ENCODE measurements at places on chromosomes 4 and X.

- DNase-seq: no peak
Measured at GRCh38 chr4:1974840-1975239, 33.9 kb downstream of the NELFA start.

DNA sequence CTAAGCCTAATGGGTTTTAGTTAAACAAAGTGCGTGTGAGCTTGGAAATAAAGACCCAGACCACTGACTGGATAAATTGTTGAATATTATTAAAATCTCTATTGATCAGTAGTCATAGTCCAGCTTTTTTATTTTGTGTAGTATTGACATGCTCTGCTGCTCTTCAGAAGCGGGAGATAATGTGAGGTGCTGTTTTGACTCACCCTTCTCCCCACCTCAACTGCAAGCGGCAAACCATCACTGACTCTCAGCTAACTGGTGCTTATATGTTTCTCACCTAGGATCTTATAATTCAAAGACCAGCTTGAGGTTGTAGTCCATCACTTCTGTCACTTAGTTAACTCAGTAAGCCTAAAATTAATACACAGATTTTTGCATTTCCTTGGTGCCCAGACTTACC lies 72.2 kb downstream of the COMMD8 start:
- DNase-seq: no peak

DNA sequence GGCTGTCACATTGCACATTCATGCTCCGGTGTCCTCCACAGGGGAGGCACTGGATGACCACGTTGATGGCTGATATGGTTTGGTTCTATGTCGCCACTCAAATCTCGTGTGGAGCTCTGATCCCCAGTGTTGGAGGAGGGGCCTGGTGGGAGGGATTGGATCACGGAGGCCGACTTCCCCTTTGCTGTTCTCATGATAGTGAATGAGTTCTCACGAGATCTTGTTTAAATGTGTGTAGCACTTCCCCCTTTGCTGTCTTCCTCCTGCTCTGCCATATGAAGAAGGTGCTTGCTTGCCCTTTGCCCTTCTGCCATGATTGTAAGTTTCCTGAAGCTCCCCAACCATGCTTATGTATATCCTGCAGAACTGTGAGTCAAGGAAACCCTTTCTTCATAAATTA lies 22.3 kb upstream of the NAT8L start:
- no peak for DNase-seq

- no peak for DNase-seq
Measured at GRCh38 chr4:48664938-48665337, 115.1 kb downstream of the FRYL start.

DNA sequence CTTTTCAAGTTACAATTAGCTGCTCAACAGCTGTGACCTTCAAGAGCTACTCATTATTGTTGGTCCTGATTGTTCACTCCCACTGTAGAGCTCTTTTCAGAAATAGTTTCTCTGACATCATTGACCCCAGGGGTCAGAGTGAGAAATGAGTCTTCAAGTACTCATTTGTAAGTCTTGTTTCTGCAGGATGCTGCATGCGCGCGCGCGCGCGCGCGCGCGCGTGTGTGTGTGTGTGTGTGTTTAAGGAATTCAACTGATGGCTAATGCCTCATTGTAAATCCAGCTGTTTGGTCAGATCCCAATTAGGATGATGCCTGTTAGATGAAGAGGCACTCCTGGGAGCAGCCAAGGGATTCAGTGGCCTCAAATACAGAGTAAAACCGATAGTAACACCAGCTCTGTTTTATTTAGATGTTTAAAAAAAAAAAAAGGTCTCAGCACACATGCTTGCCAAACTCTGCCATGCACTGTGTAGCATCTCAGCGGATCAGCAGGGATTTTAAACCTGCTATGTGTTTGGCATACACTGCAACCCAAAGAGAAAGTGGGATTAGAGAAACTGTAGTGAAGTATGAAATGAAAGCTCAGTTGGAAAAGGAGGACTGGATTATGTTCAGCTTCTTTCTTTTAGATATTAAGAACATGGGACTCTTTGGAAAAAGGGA lies 332.3 kb downstream of the ADGRL3 start:
- no peak for DNase-seq

DNA sequence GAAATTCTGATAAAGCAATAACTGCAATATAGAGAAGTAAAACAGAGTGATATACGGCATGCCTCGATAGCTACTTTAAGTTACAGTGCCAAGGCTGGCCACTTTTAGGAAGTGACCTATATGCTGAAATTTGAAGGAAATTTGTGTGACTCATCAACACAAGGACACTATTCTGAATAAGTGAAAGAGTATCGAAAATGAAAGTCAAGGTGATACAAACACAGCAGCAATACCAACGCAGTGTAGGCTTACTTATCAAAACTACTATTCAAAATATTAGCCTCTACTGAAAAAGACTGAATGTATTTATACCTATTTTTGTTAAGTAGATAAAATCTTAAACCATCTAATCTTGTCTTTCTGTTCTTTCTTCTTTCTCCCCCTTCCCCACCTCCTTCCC lies 459.9 kb upstream of the GNPDA2 start:
- DNase-seq: no peak

GRCh38 chr4:173374588-173374987 lies 3.8 kb downstream of the SAP30 start:
- DNase-seq: no peak

DNA sequence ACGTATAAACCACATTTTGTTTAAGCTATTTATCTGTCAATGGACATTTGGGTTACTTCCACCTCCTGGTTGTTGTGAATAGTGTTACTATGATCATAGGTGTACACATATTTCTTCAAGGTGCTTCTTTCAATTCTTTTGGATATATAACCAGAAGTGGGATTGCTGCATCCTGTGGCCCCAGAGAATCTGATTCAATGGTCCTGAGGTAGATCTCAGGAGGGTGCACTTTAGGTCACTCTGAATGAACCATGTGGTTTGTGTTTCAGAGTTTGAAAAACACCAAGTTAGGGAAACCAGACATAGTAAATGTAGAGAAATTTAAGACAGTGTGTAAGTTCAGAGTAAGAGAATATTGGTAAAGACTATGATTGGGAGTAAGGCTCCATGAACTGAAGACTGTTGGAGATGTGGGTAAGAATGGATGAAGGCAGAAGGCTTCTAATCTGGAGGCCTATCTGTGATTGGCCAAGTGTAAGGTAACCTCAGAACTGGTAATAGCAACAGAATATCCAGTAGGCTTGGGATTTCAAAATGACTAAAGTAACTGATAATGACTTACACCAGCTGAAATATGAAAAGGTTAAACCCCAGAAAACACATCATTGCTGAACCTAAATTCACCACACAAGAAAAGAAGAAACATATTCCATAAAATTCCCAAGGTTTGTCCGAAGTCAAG lies 236.9 kb downstream of the CAMK2D start:
- DNase-seq: no peak

DNA sequence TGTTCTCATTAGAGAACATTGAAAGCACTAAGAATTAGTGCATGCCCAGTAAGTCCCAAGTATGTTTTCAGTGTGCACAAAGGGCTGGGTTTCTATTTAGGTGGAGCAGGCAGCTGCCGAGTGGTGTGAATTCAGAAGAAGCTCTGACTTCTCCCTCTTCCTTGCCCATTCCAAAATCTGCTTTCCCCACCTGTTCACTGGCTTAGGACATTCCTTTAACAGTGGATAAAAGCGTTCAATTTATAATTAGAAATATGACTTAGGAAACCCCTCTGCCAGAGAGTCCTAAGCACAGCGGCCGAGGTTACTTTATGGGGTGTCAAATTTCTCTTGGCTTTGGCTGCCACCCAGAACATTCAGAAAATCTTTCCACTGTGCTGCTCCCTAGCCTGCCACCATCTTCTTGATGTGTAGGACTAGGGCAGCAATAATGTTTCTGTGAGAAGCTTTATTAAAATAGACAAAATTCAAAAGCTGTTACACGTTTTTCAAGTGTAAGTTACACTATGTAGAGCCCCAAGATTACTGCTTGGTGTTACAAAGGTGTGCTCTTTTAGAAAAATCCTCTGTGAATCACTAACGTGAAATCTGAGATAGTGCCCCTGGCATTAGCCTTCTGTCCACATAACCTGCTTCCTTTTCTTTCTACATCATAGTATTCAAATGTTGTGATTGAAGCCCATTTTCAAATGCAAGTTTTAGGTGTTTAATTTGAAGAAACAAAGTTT lies 191.6 kb upstream of the ANKRD50 start:
- no peak for DNase-seq

- DNase-seq: no peak
Measured at GRCh38 chr4:185758807-185759206, 53.2 kb downstream of the SORBS2 start.

GRCh38 chrX:44040406-44040805 lies 67.2 kb upstream of the NDP start:
- DNase-seq: no peak

GRCh38 chrX:3526731-3527130 lies 180.3 kb upstream of the MXRA5 start:
- DNase-seq: no peak

DNA sequence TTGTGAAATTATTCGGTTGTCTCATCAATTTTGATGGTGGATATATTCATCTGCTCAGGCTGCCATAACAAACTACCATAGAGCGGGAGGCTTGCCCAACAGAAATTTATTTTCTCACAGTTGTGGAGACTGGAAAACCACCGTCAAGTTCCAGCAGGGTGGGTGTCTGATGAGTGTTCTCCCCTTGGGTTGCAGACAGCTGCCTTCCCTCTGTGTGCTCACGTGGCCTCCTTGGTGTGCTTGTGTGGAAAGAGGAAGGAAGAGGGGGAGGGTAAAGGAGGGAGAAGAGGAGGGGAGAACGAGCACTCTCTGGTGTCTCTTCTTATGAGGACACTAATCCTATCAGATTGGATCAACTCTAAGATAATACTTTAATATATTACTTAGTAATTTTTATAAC lies 123.8 kb upstream of the TEX13D start:
- no peak for DNase-seq

DNA sequence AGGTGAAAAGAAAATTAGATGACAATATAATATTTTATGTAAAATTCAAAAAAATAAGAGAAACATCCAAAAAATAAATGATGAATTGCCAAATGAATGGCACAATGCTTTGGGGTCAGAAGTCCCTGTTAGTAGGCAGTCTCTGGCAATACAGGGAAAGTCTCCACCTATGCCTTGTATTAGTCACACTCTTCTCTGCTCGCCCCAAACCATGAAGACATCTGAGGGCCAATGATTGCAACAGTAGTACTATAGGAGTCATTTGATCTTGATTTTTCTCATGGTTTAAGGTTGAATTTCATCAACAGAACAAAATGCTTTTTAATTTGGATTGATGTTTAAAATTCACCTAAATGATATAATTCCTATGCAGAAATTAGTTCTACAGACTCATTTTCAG lies 3.9 kb upstream of the PRSS12 start:
- DNase-seq: no peak

DNA sequence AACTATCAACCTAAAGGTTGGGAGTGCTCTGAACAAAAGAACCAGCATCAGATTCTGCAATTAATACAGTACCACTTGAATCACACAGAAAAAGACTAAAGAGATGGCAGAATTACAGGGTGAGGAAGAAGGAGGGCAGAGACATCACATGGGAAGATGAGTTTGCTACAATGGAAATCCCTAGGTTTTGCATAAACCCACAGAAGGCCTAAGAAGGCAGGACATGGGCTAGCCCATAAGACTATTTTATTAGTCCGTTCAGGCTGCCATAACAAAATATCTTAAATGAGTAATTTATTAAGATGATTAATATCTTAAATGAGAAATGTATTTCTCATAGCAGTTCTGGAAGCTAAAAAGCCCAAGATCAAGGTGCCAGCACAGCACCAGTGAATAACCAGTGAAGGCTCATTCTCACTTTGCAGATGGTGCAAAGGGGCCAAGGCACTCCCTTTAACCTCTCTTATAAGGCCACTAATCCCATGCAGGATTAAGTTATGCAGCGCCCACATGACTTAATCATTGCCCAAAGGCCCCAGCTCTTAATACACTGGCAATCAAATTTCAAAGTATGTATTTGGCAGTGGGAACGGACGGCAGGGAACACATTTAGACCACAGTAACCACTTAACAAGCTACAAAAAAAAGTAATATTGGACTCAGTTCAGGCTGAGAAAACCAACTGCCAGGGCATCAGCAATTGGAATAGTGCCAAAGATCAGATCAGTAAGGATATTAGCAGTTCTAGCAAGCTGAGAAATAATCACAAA lies 47.6 kb upstream of the NEUROG2 start:
- DNase-seq: no peak

DNA sequence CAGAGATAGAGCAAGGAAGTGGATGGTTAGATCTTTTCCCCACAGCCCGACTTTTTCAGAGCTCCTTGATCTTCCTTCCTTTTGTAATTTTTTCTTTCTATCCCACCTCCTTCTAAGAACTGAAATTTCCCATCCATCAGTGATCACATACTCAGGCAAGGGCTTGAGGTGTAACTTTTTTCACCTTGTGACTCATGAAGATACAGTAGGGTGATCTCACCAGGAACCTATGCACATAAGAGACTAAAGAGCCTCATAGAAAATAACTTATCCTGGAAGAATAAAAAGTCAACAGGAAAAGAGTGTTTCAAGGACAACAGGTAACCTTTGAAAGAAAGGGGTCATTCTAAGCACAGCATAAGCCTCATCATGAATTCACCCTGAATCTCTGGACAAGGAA lies 131.2 kb upstream of the HCCS start:
- DNase-seq: no peak

DNA sequence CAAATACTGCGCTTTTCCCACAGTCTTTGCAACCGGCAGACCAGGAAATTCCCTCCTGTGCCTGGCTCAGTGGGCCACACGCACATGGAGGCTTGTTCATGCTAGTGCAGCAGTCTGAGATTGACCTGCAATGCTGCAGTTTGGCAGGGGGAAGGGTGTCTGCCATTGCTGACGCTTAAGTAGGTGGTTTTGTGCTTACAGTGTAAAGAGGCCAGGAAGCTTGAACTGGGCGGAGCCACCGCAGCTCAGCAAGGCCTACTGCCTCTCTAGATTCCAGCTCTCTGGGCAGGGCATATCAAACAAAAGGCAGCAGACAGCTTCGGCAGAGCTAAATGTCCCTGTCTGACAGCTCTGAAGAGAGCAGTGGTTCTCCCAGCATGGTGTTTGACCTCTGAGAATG lies 390.5 kb upstream of the TECRL start:
- DNase-seq: no peak

DNA sequence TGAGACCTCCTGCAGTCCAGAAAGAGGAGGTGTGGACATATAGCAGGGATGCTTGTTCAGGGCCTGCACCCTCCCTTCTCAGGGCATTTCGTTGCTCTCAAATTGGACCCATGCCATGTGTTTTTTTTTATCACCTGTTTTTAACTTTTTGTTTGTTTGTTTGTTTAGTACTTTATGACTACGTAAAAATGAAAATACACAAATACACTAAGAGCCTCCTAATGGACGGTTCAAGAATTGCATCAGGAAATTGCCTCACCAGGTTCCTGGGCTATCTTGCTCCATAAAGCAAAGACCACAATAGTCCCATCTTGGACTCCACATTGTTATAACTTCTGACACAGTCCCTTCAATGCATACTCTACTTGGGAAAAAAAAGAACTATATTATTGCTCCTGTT lies 1685.9 kb upstream of the TENM3 start:
- DNase-seq: no peak

DNA sequence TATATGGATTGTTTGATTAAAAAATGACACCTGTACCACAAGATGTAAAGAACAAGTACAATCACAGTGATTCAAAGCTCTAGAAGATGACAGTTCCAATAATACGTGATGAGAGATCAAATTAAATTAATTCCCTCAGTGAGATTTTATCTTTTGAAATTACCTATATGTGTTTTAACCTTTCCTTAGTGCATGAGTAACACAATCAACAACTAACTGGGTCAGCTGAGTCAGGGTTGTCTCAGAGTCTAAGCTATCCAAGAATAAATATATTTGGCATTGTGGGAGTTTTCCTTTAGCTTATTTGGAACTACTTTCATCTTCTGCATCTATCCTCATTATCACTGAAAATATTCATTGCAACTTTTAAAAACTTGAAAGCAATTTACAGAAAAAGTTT lies 162.8 kb downstream of the WDFY3 start:
- DNase-seq: no peak

Data from activated CD8-positive, alpha-beta memory T cell treated with anti-CD3 and anti-CD28 coated beads for 48 hours (primary cell).